ENCODE measurements at places on chromosomes 7 and 10. TPM values are rescaled to one million over a fixed set of nuclear protein-coding genes. Genes with fewer than 3 reads are reported as not detected.

The MKI67 gene
- total RNA-seq, result 0.33 TPM

The MMRN2 gene
- total RNA-seq, result 23.0 TPM

The ACTR3C gene
- total RNA-seq, result 5.0 TPM

The DNAJB12 gene
- total RNA-seq, result 38.7 TPM

The SKIDA1 gene
- total RNA-seq, result 1.4 TPM

DNA sequence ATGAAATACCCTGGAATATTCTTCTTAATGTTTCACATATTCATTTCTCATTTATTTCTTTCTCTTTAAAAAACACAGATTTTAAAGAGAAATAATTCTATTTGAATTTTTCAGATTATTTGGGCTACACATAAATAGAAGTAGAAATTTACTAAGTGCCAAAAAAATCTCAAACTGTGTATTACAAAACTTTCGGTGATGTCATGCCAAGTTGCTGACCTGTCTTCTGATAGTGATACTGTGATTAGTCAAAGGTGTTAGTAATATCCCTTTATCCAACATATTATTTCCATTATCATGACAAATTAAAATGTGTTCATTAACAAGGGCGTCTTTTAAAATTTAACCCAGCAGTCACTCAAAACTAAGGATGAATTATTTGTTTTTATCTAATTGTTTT lies 60.1 kb downstream of the COL28A1 start:
- H3K27me3 ChIP-seq, result no peaks in the 10 kb centered on the region
- no peaks in the 10 kb centered on the region for H3K4me1 ChIP-seq
- no peak overlapping the region for H3K27ac ChIP-seq
- no peak for DNase-seq
- no peaks in the 10 kb centered on the region for H3K36me3 ChIP-seq
- H3K4me3 ChIP-seq, result no peak overlapping the region

- DNase-seq, result no peak
- no peaks in the 10 kb centered on the region for H3K4me1 ChIP-seq
- H3K36me3 ChIP-seq, result no peaks in the 10 kb centered on the region
- H3K4me3 ChIP-seq, result peak overlapping the region; percentile 66
- H3K27me3 ChIP-seq, result peaks cover 5% of the 10 kb centered on the region
These were observed 73.9 kb upstream of the LEP start for GRCh38 chr7:128167042-128167701.

DNA sequence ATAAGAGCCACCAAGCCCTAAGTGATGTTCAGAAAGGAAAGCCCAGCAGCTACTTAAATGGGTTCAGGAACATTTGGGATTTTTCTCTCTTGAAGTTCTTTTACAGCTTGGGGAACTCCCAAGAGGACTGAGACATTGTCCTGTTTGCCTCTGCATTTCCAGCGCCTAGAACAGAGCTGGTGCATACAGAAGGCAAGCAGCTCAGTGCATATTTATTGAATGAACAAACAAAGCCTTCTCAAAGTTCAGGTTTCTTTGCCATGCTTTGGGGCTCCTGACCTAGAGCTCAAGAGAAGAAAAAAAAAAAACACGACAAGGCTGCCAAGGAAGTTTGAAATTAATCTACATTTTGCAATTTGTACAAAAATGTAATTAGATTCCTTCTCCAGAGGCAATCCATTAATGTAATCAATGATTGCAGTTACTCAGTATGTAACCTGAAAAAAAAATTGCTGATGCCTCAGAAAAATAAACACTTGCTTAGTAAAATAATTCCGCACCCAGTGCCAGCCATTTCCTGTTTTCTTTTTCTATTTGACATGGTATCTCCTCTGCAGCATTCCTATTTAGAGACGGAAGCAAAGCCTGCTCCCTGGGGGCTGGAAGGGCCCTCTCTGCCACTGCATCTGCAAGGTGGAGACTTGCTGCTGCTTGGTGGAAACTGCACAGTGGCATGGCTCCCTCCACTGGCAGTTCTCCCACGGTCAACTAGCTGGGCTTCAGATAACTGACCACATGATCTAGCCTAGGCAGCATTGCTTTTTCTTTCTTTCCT lies 157.3 kb downstream of the TMEM178B start:
- no peak for DNase-seq
- no peaks in the 10 kb centered on the region for H3K4me1 ChIP-seq
- H3K27me3 ChIP-seq, result no peaks in the 10 kb centered on the region
- H3K36me3 ChIP-seq, result no peaks in the 10 kb centered on the region
- H3K27ac ChIP-seq, result no peak overlapping the region

DNA sequence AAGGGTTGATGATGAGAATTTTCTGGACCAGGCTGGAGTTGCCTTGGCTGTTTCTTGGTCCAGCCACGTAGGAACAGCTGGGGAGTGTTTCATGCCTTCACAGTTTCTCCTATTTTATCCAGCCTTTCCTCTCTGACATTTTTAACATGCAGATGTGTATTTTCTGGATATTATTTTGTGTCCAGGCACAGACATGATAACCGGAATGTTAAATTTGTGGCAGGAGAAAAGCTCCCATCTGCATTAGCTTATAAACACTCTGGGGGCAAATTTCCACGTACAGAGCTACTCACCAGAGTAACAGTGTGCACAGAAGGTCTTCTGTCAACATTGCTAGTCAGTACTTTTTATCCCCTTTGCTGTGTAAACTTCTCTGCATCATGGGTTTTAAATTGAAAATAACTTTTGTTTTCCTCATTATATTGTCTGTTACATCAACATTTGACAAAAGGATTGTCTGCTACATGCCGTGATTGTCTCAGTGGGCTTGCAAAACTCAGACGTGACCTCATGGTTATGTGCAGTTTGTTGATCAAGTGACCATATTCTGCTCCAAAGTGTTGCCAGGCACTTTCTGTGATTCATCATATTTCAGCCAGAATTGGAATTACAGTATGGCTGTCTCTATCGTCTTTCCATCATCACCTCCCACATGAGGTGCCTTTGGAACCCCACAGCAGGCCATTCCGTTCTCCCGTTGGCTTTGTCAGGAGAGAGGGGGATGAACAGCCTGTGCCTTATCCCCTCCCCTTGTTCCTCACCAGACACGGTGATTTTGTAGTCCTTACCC lies 41.4 kb downstream of the INSYN2A start:
- H3K36me3 ChIP-seq, result no peaks in the 10 kb centered on the region
- no peak overlapping the region for H3K27ac ChIP-seq
- DNase-seq, result no peak
- peaks cover 12% of the 10 kb centered on the region for H3K4me1 ChIP-seq
- no peaks in the 10 kb centered on the region for H3K27me3 ChIP-seq

- H3K4me1 ChIP-seq, result peaks cover 33% of the 10 kb centered on the region
- H3K27me3 ChIP-seq, result no peaks in the 10 kb centered on the region
- no peak overlapping the region for H3K4me3 ChIP-seq
- H3K36me3 ChIP-seq, result no peaks in the 10 kb centered on the region
These were observed 101.1 kb upstream of the PPIF start for GRCh38 chr10:79246209-79246581.

DNA sequence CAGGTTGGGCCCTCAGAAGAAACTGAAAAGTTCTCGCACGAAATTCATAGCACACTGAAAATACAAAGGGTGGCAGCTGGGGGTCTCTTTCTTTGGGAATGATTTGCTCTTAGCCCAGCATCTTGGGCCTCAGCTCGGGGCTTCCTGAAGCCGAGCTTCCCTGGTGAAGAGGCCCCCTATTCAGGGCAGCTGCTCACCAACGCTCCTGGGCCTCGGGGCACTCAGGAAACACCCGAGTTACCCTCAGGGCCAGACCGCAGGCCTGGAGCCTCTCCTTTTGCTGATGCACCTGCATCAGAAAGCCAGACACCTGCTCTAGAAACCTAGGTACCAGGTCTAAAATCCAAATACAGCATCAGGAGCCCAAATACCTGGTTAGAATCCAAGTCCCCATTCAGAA lies 85.5 kb downstream of the PTPRE start:
- no peak overlapping the region for H3K4me3 ChIP-seq
- H3K4me1 ChIP-seq, result peaks cover 10% of the 10 kb centered on the region
- no peaks in the 10 kb centered on the region for H3K36me3 ChIP-seq

GRCh38 chr10:69348816-69349541 lies 67.7 kb downstream of the TACR2 start:
- H3K36me3 ChIP-seq, result no peaks in the 10 kb centered on the region
- peaks cover 3% of the 10 kb centered on the region for H3K4me1 ChIP-seq
- no peak for DNase-seq
- no peak overlapping the region for H3K4me3 ChIP-seq
- peak overlapping the region; percentile 74 for H3K27ac ChIP-seq
- no peaks in the 10 kb centered on the region for H3K27me3 ChIP-seq

- H3K27me3 ChIP-seq, result no peaks in the 10 kb centered on the region
- no peak overlapping the region for H3K4me3 ChIP-seq
- no peaks in the 10 kb centered on the region for H3K4me1 ChIP-seq
- H3K27ac ChIP-seq, result no peak overlapping the region
- DNase-seq, result no peak
- H3K36me3 ChIP-seq, result no peaks in the 10 kb centered on the region
These were observed 240.7 kb downstream of the ZMYND11 start for GRCh38 chr10:375815-376505.

DNA sequence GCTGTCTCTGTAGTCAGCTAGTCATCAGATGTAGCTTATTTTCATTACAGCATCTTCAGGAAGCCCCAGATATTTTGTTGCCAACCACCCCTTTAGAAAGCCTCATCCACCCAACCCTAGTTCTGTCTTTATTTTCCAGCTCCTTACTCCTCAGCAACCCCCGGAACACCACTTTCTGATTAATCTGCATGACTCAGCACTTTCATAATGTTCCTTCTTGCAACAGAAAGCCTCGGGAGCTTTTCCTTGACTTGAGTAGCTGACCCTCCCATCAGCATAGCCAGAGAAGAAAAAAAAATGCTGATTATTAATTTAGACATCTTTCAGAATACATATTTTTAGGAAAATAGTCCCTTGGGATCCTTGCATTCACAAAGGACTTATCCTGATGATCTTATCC lies 244.0 kb upstream of the CXCL12 start:
- H3K4me3 ChIP-seq, result no peak overlapping the region
- H3K27ac ChIP-seq, result peak overlapping the region; percentile 36
- DNase-seq, result no peak
- no peaks in the 10 kb centered on the region for H3K27me3 ChIP-seq
- H3K36me3 ChIP-seq, result no peaks in the 10 kb centered on the region

DNA sequence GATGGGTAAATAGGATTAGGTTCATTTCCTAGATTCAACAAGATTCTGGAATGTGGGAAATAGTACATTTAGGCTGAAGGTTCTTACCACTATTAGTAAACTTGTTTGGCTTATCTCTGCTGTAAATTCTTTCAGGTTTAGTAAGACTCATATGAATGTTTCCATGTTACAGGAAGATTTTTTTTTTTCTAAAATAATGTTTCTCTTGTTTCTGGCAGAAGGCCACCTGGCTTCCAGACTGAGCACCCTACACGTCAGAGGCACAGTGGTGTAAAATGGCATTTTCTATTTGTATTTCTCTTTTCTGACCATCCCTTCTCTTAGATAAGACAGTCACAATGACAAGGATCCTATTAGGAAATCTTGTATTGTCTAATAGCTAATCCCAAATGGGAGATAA lies 22.7 kb upstream of the AASS start:
- H3K36me3 ChIP-seq, result no peaks in the 10 kb centered on the region
- H3K27ac ChIP-seq, result no peak overlapping the region
- no peak overlapping the region for H3K4me3 ChIP-seq
- no peak for DNase-seq
- no peaks in the 10 kb centered on the region for H3K27me3 ChIP-seq

DNA sequence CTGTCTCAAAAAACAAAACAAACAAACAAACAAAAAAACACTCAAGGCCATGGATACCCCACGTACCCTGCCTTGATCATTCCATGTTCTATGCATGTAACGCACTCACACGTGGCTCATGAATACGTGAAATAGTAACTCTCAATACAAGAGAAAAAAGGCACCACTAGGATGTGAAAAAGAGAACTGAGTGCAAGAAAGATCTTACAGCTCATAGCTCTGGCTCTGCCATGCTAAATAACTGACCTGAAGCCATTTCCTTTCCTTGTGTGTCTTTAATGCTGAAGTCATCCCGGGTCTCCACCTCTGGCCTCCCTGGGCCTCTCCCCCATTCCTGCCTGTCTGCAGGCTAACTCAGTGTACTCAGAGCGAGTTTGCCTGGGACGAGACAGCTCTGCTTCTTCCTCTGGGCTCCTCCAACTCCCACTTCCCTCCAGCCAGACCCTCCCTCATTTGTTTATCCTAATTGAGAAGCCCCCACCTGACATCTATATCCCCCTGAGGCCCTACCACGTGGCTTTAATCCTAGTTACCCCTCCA lies 117.3 kb downstream of the PRPF18 start:
- no peaks in the 10 kb centered on the region for H3K27me3 ChIP-seq
- H3K4me3 ChIP-seq, result no peak overlapping the region
- H3K27ac ChIP-seq, result peak overlapping the region; percentile 46
- no peak for DNase-seq

DNA sequence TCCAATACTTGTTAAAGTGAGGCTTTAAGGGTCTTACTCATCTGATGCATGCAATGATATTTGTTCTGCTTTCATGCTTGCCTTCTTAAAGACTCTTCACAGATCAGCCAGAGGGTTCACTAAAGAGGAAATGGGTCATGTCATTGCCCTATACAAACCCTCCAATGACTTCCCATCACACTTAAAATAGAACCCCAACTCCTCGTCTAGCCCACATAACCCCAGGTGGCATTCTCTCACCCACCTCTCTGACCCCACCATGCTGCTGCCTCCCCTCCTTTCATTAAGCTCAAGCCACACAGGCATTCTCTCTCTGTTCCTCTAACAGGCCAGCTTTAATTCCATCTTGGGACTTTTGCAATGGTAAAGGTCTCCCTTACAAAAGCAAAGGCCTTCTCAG lies 253.6 kb downstream of the GRID1 start:
- no peak overlapping the region for H3K27ac ChIP-seq
- no peaks in the 10 kb centered on the region for H3K36me3 ChIP-seq
- DNase-seq, result no peak
- no peaks in the 10 kb centered on the region for H3K4me1 ChIP-seq
- no peaks in the 10 kb centered on the region for H3K27me3 ChIP-seq

DNA sequence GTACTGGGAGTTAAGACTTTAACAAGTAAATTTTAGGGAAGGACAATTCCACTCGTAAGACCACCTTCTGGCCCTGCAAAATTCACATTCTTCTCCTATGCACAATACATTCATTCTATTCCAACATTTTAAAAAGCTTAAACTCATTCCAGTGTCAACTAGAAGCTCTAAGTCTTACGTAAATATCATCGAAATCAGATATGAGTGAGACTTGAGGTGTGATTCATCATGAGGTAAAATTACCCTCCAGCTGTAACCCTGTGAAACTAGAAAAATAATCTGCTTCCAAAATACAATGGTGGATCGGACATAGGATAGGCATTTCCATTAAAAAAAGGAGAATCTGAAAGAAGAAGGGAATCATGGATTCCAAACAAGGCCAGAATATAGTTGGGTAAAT lies 370.3 kb downstream of the CDC14C start:
- H3K27ac ChIP-seq, result no peak overlapping the region
- no peak overlapping the region for H3K4me3 ChIP-seq
- H3K36me3 ChIP-seq, result no peaks in the 10 kb centered on the region
- no peaks in the 10 kb centered on the region for H3K4me1 ChIP-seq
- no peaks in the 10 kb centered on the region for H3K27me3 ChIP-seq

Measured in breast epithelium (tissue), 4 donors.